ENCODE measurements at places on chromosomes 12 and 14. TPM values are rescaled to one million over a fixed set of nuclear protein-coding genes. Genes with fewer than 3 reads are reported as not detected.

GRCh38 chr12:26334621-26335124 lies 139.3 kb downstream of the SSPN start:
- H3K36me3 ChIP-seq, result peaks cover 14% of the 10 kb centered on the region
- H3K4me1 ChIP-seq, result peaks cover 7% of the 10 kb centered on the region
- DNase-seq, result no peak
- peaks cover 2% of the 10 kb centered on the region for H3K27me3 ChIP-seq
- H3K4me3 ChIP-seq, result no peak overlapping the region

DNA sequence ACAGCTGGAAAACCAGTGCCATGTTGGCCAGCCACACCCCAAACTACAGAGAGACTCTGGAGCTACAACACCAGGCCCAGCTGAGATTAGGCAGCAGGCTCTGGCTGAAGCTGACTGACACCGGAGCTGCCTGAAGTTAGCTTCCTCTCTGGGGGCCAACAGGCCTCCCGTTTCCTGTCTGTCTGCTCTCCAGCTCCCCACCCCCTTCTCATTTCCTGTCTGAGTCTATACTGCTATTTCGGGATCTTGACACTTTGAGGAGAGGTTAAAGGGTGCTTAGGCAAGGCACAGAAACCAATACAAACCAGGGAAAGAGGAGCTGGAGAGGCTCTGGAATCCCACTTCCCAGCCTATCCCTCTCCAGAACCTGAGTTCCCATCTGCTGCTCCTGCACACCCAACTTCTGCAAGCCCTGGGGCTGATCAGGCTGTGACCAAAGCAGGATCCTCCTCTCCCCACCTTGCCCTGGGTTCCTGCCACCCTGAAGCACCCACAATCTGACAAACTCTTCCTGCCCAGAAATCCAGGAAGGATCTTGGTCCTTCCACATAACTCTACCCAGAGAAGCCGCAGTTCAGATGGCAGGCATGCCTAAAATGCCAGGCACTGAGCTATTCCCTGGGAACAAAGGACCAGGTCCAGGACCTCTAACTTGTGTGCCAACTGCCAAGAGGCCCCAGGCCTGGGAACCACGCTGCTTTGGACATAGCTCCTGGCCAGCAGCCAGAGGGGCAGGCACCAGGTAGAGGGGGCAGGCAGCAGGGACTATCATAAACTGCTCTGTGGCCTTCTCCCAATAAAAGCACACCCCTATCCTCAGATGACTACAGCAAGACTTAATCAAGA lies 39.9 kb downstream of the PRPF40B start:
- peaks cover 52% of the 10 kb centered on the region for H3K4me1 ChIP-seq
- no peaks in the 10 kb centered on the region for H3K27me3 ChIP-seq
- peaks cover 40% of the 10 kb centered on the region for H3K36me3 ChIP-seq
- peak; percentile 65 for DNase-seq
- H3K27ac ChIP-seq, result peak overlapping the region; percentile 92

- H3K4me3 ChIP-seq, result no peak overlapping the region
- peaks cover 36% of the 10 kb centered on the region for H3K36me3 ChIP-seq
- peak overlapping the region; percentile 11 for H3K27ac ChIP-seq
- peaks cover 27% of the 10 kb centered on the region for H3K4me1 ChIP-seq
- DNase-seq, result peak; percentile 73
Observed at GRCh38 chr12:6563448-6564050, 4.5 kb downstream of the NOP2 start.

DNA sequence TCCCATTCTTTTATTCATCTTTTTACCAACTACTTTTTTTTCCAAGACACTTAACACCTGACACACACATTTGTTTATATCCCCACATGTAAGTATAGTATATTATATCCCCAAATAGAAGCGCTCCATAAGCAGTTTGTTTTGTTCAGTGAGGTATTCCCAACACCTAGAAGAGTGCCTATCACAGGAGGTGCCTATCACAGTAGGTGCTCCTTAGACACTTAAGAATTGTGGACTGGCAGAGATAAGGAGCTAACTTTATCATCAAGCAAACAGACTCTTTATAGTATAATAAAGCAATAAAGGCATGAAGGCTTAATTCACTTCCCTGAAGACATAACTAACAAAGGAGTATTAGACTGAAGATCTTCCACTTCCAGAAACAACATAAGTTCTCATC lies 29.1 kb downstream of the OSBPL8 start:
- H3K27me3 ChIP-seq, result no peaks in the 10 kb centered on the region
- H3K4me3 ChIP-seq, result no peak overlapping the region
- H3K4me1 ChIP-seq, result peaks cover 4% of the 10 kb centered on the region
- peaks cover 31% of the 10 kb centered on the region for H3K36me3 ChIP-seq
- H3K27ac ChIP-seq, result no peak overlapping the region

DNA sequence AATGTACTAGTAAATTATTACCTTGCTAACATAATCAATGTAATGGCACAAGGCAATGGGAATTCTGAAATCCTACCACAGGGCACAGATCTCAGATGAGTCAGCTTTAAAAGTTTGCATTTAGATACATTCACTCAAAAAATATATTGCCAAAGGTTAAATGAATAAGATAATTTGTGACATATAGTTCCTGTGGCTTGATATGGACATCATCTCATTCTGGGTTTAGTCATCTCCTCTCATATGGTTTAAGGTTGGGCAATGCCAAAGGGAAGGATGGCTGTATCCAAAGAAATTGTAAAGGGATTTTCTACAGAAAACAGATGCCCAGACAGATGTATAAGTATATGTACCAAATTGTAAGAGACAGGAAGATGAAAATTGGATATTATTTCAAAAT lies 1065.0 kb downstream of the LRFN5 start:
- no peak overlapping the region for H3K27ac ChIP-seq
- no peak for DNase-seq
- no peaks in the 10 kb centered on the region for H3K36me3 ChIP-seq

The PCNX4 gene
- total RNA-seq, result 34.4 TPM

DNA sequence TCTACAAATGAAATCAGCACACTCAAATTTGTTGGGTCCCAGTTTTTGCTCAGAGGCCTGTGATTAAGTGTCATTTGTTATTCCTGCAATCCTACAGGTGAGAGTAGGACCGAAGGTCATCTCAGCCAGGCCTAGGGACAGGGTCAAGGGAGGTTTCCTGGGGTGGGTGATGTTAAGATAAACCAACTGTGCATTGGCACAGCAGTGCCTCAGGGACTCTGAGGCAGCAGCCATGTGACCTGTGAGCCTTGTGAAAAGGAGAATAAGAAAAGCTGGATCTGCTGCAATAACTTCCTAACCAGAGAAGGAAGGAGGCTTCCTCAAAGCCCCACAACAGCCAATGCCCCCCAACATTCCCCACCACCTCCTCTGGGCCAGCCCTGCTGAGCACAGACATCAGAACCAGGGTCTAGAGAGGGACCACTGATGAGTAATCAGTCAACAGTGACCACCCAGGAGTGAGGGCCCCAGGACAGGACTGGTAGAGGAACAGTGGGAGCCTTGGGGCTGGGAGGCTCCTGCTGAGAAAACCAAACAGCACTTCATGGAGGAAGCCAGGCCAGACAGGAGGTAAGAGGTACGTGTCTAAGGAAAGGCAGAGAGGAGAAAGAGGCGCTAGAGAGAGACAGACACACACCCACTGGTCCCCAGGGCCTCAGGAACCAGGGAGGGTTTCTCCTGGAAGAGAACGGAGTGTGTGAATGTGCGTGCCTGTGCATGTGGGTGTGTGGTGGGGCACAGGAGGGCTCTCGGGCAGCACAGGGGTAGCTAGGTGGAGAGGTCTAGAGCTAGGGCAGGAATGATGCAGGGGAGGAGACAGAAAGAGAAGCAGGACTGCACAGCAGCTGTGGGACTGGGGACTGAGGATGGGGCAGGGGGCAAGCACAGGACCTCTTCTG lies 82.4 kb downstream of the ITPK1 start:
- peak overlapping the region; percentile 94 for H3K27ac ChIP-seq

- peaks cover 6% of the 10 kb centered on the region for H3K27me3 ChIP-seq
- no peak overlapping the region for H3K4me3 ChIP-seq
- no peak for DNase-seq
- no peaks in the 10 kb centered on the region for H3K36me3 ChIP-seq
Observed at GRCh38 chr14:71754422-71755095, 177.7 kb upstream of the RGS6 start.

The RTL1 gene
- total RNA-seq, result not detected

Measured in activated naive CD8-positive, alpha-beta T cell treated with anti-CD3 and anti-CD28 coated beads, Interleukin-2, amount 10 ng/mL, durations not matched to agents 7 days and 5 days (primary cell).